ENCODE measurements at places on chromosomes 2 and 18.

- no peak for DNase-seq
These were observed 286.8 kb downstream of the ARL6IP6 start for GRCh38 chr2:153005071-153005730.

GRCh38 chr2:142973160-142973821, 95.8 kb downstream of the KYNU start:
- DNase-seq: no peak

DNA sequence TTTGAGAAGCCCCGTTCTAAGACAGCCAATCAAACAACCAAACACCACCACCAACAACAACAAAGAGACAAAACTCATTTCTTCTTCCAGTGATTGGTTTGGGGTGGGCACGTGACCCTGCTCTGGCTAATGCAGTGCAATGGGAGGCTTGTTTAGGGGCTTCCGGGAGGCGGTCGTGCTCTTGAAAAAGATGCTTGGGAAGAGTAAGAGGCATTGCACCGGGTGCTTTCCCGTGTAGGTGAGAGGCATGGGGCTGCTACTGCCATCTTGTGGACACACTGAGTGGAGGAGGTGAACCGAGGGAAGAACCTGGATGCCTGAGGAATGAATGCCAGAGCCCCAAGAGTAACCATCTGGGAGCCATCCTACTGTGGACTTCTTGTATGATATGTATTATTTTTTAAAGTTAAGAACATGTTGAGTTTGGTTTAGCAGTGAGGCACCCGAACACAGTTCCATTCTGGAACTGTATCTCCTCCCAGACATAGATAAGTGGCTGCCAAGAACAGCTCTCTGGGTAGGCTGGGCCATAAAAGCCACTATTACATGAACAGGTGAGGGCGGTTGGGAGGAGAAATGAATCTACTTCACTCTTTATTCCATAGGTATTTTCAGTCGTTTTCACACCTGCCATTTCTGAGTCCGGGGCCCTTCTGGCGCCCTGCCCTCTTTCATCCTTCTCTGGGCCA, 19.1 kb upstream of the ARHGAP25 start:
- DNase-seq: peak; percentile 83

DNA sequence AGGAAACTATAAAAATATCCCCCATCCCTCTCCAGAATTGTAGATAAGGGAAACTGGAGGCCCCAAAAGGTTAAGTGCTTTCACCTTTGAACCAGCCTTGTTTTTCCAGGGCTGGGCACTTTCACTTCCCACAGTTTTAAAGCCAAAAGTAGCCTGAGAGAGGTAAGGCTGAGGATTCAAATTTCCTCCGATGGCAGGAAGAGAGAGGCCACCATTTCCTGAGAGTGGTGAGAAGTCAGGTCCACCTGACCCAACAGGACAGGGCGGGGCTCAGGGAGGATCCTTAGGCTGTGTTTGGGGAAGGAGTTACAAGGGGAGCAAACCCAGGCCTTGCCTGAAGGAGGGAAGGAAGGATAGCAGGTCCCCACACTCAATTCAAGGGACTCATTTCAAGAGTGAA, 4.7 kb upstream of the TEX261 start:
- no peak for DNase-seq

GRCh38 chr2:171762879-171763573, 75.8 kb downstream of the DYNC1I2 start:
- DNase-seq: no peak

GRCh38 chr18:65227970-65228369, 522.8 kb upstream of the CDH7 start:
- DNase-seq: no peak

GRCh38 chr2:67259556-67260342, 137.4 kb upstream of the ETAA1 start:
- DNase-seq: no peak

GRCh38 chr18:45962866-45963265, 4.3 kb downstream of the EPG5 start:
- no peak for DNase-seq

DNA sequence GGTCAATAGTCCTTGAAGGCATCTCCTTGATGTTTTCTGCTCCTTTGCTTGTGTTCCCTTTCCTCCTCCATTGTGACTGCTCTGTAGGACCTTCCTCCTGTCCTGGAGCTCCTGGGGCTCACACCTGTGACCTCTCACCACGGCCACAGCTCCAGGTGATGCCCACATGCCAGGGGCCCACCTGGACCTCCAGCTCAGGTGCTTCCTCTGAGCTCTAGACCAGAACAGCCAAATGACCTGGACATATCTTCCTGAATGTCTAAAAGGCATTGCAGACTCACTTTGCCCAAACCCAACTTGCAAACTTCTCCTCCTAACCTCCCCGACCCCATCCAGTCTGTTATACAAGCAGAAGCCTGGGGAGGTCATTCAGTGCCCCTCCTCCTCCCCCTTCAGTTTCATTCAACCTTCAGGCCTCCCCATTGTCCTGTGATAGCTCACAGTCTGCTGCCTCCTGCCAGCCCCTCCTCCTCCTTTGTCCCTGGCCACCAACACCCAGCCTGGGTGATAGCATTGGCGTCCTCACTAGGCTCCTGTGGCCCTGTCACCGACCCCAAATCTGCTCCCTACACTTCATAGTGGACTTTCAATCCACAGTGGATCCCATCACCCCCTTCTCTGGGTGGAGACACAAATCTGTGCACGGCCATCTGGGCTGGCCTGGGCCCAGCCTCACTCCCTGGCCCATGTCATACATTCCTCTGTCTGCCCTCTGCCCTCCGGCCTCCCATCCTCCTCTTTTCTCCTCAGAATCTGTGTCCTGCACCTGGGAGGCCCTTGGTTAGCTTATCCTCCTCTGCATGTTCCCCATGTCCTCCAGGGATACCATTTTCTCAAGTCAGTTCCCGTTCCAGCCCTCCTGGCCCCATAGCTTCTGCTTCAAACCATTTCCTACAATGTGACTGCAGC, 310.4 kb upstream of the HDAC4 start:
- peak; percentile 38 for DNase-seq

GRCh38 chr2:136116813-136117390, 1.0 kb downstream of the CXCR4 start:
- peak; percentile 92 for DNase-seq

DNA sequence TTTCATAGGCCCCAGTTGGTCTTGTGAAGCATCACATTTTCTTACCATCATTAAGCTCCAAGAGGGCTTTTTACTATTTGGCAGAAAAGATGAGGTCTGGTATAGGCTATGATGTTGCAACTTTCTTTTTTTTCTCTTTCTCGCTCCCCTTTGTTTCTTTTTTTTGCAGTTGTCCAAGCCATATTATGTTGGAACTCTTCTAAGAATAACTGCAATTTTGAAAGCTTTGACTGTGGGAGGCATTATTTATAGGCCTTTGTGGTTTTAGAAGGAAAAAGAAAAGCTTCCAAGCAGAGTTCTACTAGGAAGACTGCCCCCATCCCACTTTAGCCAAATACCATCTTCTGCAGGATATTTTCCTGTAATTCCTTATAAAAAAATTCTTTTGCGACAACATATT, 571.6 kb downstream of the ARHGAP15 start:
- no peak for DNase-seq

DNA sequence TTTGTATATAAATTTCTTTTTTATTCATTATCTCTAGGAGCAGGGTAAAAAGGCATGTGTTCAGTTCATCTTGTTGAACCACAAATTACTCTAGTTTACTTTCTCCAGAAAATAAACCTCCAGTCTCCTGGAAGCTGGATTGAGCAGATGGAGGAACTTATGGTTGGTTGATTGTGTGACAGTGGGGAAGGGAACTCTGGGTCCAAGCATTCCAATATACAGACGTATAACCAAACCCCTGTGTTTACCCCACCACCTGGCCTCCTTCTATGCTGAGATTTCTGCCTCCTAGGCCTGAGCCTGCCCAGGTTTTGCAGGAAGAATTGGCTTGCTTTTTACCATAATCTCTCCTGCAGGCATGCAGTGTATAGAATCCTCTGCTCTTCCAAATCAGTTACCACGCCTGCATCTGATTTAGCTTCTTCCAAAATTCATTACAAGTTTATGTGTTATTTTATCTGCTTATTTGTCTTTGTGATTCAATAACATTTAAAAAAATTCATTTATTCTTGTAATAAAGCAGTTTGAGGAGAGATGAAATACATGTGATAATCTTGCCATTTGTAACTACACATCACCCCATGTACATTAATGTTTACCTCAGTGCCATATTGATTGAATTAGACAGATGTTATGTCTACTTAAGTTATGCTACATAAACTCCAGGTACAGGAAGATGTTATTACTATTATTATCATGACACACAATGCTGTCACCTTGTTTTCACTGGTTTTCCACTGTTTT, 2.5 kb upstream of the RAB27B start:
- DNase-seq: no peak

DNA sequence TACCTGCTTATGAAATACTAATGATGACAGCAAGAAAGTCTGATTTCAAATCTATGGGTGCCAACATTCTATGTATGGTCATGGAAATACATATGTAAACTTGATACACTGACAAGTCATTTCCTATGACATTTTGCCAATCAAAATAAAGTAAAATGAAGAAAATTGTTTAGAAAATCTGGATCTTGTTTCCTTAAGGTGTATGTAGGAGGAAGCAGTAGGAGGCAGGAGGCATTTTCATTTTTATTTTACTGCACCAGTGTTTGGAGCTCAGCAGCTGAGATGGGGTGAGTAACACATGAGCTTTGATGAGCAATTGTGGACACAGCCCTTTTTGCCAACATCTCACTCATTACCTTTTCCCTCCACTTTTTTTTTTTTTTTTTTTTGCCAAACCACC, 167.0 kb downstream of the AFF3 start:
- no peak for DNase-seq
